CD4-positive, alpha-beta T cell treated with Interleukin-21 for 1 hour (primary cell): ENCODE measurements at places on chromosomes 1 and 21.
A peak's percentile ranks its signal among the peaks of the same experiment; 100 is the strongest.

- no peak for DNase-seq
Measured at GRCh38 chr21:32567626-32568025, 17.7 kb downstream of the TCP10L start.

- DNase-seq = no peak
Measured at GRCh38 chr1:179087665-179088064, 5.8 kb downstream of the TOR3A start.

DNA sequence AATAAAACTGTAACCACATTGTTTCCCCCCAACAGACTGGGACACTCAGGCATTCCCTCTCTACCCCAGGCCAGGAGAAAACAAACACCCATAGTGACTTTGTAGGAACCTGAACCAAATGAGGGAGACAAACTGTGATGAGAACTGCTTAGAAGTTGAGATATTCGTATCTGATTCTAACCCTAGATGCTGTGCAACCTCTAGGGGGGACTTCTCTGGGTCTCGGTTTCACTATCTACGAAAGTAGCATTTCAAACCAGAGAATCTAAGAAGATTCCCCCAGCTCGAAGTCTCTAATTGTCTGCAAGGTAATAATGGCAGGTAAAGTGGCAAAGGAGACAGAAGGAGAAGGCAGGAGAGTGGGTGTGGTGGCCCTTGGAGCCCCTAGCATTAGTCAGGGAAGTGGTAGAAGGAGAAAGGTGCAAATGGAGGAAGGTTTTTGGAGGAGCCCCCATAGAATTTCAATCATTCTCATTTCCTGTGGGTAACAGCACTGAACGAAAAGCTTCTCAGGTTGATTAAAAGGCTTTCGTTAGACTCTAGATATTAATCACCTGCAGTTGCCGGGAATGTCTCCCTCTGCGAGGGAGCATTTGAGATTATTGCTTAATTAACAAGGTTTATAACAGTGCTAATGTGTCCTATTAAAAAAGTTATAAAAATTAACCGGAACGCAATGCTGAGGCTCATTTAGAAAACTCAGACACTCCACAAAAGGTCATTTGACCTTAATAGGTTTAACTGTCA lies 46.4 kb downstream of the BEND5 start:
- no peak for DNase-seq

DNA sequence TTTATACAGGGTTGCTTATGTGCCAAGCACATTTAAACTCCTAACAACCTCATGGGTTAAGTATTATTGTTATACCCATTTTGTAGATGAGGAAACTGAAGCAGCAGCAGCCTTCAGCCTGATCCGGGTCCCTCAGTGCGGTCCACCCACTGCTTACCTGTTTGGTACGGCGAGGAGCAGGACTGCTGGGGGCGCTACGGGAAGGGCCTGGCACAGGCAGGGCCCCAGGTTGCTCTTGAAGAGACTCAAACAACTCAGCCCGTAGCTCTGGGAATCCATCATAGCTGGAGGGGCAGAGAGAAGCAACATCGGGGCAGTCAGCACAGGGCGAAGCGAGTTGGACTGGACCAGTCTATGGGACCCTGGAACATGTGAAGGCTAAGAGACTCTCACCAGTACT lies 9.2 kb downstream of the DENND4B start:
- DNase-seq = no peak

DNA sequence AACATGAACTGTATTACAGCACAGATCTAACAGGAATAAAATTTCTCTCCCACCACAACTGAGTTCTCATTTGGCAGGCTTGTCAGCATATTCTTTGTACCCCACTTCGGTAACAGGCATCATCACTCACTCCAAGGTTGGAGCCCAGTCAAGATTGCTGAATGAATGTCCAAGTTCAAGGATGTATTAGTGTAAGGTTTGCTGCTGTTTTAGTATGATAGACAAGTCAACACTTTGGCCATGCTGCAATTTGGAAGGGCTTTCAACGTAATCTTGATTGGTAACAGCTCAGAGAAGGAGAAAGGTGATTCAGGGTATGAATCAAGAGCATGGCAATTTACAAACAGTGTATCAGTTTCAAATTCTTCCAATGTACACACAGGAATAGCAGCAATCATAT lies 6.8 kb downstream of the SSX2IP start:
- DNase-seq = no peak

- DNase-seq = no peak
Measured at GRCh38 chr1:60078182-60078581, 4.6 kb upstream of the C1orf87 start.

DNA sequence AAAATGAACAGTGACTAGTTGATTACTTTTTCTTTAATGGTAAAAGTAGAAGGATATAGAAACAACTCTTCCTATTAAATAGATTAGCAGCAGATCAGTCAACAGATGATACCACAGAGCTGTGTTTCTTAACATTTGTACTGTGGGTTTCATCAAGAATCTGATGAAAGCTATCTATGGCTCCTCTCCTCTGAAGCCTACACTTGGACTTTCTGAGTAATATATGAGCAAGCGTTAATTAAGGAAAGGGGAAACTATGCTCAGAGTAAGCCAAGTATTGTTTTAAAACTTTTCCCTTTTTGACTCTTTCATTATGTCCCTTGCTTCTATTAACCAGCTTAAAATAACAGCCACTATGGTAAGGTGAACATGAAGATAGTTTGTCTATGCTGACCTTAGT lies 10.8 kb downstream of the ARID4B start:
- DNase-seq = no peak

- DNase-seq = no peak
Measured at GRCh38 chr1:88351960-88352359, 332.1 kb upstream of the PKN2 start.

DNA sequence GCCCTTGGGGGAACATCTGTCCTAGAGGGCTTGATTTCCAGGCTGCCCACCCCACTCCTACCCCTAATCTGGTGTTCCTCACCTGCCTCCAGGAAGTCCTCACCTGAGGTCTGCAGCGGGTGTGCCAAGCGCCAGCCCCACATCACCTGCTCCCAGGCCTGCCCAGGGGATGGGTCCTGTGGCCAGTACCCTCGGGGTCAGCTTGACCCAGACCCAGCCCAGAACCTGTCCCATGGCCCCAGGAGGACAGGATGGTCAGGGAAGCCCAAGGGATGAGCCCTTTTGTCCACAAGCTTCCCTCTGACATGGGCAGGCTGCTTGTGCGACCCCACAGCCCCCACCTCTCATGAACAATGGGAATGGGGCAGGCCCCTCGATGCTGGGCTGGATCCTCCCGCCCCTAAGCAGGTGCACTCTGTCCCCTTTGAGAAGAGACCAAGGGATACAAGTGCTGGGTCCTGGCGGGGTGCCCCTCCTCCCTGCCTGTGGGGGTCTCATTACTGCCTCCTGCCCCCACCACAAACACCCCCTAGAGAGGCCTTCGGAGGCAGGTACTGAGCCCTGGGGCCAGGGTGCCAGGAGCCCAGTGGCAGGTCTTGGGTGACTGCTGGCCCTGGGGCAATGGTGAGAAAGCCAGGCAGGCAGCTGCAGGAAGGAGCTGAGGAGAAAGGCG lies 3.2 kb downstream of the MIB2 start:
- DNase-seq = no peak

DNA sequence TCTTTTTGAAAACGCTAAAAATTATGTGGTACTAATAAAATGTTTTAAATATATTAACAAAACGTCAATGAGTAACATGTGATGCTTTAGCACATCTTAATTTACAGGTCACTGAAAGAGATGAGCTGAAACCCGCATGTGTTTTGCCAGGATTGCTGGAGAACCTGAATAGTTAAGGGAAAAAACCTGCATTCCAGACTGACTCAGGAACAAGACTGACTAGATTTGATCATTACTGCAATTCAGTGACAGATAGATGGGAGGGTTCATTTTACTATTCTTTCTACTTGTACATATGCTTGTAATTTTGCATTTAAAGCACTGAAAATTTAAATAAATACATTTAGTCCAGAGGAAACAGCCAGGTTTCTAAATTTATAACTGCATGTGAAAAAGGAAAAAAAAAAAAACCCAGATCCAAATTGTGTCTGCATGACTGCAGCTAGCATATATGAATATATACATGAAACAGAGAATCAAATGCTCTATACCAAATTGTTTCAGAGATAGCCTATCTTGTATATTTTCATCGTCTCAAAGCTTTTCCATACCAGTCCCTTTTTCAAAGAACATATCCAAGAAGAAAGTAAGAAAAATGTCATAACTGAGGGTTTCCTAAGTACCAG lies 71.7 kb downstream of the APP start:
- no peak for DNase-seq

DNA sequence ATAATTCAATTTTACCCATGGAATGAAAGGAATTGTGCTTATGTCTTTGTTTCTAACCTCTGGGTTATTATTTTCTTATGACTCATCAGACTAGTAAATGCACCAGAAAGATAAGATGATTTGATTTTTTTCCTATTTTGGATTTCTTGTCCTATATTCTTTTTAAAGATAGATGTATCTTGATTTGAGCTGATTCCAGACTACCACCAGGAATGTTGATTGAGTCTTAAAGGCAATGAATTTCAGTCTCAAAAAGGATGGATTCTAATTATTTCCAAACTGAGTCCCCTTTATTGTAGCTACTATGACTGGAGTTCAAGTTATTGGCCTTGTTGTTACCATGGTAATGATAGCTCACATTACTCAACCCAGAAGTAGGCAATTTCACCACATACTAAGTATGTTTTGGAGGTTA lies 95.8 kb upstream of the RGS4 start:
- DNase-seq = no peak

DNA sequence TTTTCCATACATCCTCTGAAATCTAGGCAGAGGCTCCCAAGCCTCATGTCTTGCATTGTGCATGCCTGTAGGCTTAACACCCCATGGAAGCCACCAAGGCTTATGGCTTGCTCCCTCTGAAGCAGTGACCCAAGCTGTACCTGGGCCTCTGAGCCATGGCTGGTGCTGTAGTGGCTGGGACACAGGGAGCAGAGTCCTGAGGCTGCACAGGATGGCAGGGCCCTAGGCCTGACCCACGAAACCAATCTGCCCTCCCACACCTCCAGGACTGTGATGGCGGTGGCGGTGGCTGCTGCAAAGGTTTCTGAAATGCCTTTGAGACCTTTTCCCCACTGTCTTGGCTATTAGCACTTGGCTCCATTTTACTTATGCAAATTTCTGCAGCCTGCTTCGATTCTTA lies 429.5 kb downstream of the NPHP4 start:
- no peak for DNase-seq

GRCh38 chr1:223811634-223812101 lies 34.1 kb downstream of the TP53BP2 start:
- DNase-seq = peak; percentile 62

DNA sequence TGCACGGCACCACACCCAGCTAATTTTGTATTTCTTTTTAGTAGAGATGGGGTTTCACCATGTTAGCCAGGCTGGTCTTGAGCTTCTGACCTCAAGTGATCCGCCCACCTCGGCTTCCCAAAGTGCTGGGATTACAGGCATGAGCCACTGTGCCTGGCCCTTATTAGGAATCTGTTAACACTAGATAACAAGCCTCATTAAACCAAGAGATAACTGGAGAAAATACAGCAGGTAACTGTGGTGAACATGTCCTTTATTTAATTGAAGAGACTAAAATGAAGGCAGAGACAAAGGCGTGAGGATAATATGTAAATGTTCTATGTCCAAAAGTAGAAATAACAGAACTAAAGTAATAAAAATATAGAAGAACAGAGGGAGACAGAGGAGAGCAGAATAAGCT lies 71.8 kb upstream of the DNAJC6 start:
- DNase-seq = no peak

DNA sequence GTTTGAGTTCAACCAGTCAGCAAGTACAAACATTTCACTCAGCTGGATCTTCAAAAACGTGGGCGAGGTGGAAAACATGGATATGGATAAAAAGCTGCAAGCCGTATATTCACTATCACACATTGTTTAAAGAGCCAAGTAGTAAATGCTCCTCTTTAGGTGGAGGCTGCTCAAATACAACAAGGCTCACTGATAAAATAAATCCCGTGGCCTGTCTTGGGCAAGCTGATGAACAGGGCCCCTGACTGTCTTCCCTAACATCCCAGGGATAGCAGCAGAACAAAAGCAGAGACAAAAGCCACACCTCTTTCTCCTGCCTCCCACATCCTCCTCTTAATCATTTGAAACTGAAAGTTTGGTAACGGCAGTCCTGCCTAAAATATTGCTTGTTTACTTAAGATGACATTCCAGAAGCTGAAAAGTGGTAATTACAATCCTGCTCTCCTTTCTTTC lies 357.7 kb downstream of the TTLL7 start:
- no peak for DNase-seq

DNA sequence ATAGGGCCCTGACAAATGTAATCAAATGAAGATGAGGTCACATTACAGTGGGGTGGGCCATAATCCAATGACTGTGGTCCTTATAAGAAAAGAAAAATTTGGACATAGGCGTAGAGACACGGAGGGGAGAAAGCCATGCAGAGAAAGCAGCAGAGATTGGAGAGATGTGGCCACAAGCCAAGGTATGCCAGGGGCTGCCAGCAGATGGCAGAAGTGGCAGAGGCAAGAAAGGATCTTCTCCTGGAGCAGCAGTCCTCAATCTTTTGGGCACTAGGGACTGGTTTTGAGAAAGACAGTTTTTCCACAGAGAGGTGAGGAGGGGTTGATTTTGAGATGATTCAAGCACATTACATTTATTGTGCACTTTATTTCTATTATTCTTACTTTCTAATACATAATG lies 355.1 kb downstream of the NPHP4 start:
- peak; percentile 34 for DNase-seq

DNA sequence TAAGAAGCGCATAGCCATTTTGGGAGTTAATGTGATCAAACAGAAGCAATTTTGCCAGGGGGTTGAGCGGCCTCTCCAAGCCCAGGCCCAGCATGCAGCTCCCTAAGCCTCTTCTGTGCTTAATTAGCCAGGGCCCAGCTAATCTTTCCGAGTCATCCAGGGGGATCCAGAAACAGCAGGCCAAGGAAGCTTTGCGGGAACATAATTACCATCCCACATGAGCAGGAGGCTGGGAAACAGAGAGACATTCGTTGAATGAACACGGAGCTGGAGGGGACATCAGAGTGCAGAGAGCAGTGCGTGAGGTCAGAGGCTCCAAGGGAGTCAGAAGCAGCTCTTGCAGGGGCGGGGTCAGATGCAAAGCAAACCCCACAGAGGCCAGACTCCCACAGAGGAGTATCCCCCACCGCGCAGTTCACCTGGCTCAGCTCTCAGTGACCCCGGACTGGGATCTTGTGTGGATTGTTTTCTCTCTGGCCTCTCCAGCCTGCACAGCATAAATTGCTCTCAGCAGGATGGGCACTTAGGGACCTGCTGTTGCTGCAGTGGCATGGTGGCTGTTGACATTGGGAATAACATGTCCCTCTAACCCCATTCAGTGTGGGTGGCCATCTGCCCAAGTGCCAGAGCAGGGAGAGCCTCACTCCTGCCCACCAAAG lies 657.4 kb downstream of the AJAP1 start:
- no peak for DNase-seq

DNA sequence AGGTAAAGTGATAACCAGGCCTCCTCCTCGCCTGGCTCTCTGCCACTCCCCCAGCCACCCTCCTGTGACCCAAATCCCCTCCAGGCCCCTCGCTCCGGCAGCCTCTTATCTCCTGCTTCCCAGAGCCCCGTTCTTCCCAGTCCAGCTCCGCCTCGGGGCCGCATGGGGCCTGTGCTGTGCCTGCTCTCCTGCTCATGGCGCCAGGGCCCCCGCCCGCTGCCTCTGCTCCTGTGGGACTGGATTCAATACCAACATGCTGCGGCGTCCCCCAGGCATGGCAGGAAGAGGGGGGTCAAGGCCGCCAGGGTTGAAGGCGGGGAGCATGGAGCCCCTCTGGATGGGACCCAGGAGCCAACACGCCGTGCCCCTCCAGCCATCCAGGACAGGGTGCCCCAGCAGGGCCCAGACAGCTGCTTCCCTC lies 213.0 kb upstream of the VAMP3 start:
- DNase-seq = no peak
